ENCODE measurements at places on chromosomes 7 and 10.

- no peak for DNase-seq
Observed at GRCh38 chr7:133512560-133512959, 259.7 kb downstream of the EXOC4 start.

DNA sequence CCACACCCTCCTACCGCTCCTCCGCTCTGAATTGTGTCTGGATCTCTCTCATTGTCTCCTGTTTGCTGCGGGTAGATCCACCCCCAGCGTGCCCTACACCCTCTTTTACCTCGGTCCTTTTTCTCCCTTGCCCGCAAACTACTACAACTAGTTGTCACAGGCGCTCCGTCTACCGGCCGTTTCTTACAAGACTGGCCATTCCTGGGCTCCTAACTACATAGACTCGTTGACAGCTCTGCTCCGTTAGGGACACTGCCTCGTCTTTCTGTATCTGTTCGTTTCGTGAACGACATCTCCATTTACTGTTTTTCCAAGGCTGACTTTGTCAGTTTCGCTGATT is 786 bp downstream of the TAF3 start:
- no peak for DNase-seq

DNA sequence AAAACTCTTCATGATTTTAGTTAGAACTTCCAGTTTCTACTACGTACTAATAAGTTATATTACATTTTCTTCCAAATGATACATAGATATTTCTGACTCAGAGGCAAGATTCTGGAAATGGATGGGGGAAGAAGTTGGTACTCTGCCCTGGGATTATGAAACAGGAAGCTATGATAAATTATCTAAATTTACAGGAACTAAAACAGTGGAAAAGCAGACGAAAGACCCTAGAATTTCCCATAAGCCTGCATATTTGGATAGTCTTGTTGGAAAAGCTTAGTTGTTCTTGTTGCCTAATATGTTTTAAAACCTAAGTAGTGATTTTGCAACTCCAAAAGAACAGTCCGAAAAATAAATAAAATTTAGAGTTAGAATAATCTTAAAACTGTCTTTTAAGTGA is 21.8 kb downstream of the CFAP69 start:
- no peak for DNase-seq

- DNase-seq, result no peak
Observed at GRCh38 chr7:133961724-133962123, 165.4 kb upstream of the LRGUK start.

- no peak for DNase-seq
Observed at GRCh38 chr10:29651767-29652166, 17.0 kb upstream of the SVIL start.

DNA sequence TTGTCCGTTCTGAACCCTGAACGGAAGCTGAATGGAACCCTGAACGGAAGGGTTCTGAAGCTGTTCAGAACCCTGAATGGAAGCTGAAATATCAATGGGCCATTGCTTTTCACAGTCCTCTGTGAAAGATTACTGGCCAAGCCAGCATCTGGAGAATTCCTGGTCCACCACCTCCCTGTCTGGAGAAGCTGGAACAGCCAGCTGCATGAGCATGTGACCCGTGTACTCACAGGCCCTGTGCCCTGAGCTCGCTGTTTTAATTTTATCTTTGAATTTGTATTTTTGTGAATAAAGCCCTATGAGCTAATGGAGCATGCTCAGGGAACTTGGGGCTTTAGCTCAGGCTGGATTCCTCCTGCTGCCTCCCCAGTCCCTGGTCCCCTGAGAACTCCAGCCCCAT is 37.2 kb downstream of the HTRA1 start:
- DNase-seq, result no peak

- no peak for DNase-seq
Observed at GRCh38 chr7:28996836-28997235, 38.7 kb upstream of the TRIL start.

DNA sequence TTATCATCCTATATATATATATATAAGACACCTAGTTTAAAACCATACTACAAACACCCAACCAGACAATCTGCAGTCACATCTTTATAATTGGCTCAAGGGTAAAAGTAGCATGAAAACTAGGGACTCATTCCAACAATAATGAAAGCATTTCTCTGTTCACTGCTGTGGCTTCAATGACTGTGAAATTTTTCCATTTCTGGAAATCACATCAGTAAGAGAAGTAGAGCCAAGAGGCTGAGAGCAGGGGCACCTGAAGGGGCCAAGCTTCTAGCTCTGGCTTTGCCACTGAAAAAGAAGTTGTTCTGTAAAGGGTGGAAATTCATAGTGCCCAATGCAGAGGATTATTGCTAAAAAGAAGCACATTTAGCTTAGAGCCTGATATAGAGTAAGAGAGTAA is 158.6 kb upstream of the GLI3 start:
- DNase-seq, result peak; percentile 37

DNA sequence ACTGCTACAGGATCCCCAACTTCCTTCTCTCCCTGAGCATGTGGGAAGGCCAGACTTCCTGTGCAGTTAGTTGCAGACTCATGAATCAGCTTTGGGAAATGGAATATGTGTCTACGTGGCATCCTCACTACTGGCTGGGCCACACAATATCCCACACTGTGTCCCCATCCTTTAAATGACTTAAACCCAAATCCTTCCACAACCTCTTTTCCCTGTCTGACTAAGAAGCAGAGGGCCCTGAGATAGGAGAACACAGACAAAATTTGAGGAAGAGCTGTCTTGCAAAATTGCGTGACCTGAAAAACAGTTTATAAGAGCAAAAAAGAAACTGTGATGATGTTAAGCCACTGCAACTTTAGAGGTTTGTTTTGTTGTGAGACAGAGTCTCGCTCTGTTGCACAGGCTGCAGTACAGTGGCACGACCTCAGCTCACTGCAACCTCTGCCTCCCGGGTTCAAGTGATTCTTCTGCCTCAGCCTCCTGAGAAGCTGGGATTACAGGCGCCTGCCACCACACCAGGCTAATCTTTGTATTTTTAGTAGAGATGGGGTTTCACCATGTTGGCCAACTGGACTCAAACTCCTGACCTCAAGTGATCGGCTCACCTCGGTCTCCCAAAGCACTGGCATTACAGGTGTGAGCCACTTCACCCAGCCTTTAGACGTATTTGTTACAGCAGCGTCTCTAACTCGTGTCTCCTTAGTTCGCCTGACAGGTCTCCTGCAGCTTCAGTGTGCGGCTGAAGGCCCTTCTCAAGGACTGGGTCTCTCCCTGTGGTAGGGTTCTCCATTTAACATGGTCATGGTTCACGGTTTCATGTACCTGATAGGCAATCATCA is 46.9 kb upstream of the SFMBT2 start:
- DNase-seq, result no peak

GRCh38 chr10:78944723-78945312 is 123.9 kb upstream of the ZMIZ1 start:
- DNase-seq, result peak; percentile 88

DNA sequence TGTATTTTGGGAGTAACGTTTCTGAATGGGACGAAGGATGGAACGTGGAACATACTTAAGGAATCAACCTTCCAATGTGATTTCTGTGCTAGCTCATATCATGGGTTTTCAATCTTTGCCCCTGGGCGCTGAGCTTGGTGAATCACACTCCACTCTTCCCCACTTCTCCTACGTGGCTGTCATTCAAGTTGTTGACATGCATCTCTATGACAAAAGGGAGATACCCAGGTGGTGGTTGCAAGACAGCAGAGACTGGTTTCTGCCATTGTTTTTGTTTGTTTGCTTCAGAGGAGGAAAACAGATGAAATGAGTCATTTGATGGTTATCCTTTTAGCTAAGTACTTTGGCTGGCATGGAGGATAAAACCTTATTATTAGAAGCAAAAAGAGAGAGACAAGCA is 573.9 kb downstream of the GATA3 start:
- DNase-seq, result no peak

DNA sequence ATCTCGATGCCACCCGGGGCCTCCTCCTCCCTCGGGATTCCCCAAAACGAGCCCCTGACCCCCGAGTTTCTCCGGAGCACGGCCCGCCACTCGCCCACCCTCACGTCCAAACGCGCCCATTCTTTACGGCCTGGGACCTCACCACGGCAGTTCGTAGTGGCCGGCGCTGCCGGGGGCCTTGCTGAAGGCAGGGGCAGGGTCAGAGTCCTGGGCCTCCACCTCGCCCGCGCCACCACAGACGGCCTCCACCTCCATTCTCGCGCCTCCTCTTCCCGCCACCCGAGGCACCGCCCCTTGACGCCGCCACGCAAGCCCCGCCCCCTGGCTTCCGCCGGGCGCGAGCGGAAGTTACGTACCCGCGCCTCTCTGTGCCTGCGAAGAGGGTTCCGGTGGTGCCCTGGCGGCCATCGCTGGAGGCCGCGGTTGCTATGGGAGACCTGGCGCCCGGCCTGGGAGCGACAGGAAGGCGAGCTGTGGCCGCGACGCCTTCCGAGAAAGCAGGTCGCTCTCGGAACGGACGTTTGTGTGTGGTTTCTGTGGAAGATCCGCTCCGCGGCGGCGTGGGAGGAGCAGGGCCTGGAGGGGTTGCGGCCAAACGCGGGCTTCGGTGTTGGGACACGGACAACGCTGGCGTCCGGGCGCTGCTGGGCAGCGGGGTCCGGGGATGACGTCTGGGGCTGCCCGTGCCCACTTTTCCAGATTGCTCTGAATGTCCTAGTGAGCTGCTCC is at the start of gene RFC2:
Gene RFC2, minus strand, starts transcription at position 271 of the 729 bp plus-strand sequence. Its CDS starts 16 bp downstream, at position 255.
- peak; percentile 98 for DNase-seq

DNA sequence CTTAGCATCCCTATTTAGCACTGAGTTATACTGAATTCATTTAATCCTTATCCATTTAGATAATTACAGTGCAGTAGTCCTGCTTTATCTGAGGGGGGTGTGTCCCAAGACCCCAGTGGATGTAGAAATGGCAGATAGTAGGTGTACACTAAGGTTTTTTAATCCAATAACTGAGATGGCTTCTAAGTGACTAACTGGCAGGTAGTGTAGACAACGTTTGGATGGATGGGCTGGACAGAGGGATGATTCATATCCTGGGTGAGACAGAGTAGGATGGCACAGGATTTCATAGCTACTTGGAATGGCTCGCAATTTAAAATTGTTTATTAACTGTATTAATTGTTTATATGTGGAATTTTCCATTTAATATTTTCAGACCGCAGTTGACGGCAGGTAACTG is 295.6 kb downstream of the CCDC3 start:
- no peak for DNase-seq

DNA sequence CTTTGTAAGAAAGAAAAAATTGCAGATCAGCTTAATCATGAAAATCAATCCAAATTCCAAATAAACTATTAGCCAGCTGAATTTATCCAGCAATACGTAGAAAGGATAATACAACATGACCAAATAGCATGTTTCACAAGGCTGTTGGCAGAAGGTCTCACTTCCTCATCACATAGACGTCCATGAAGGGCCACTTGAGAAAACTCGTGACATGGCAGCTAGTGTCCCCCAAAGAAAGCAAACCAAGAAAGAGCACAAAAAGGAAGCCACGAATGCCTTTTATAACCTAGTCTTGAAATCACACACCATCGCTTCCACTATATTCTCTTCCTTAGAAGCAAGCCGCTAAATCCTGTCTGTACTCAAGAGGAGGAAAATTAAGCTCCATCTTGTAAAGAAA is 105.6 kb upstream of the NRBF2 start:
- DNase-seq, result no peak

GRCh38 chr10:15167411-15168290 is 842 bp downstream of the NMT2 start:
- peak; percentile 42 for DNase-seq

- DNase-seq, result no peak
Observed at GRCh38 chr10:92816091-92816531, 32.2 kb upstream of the EXOC6 start.

DNA sequence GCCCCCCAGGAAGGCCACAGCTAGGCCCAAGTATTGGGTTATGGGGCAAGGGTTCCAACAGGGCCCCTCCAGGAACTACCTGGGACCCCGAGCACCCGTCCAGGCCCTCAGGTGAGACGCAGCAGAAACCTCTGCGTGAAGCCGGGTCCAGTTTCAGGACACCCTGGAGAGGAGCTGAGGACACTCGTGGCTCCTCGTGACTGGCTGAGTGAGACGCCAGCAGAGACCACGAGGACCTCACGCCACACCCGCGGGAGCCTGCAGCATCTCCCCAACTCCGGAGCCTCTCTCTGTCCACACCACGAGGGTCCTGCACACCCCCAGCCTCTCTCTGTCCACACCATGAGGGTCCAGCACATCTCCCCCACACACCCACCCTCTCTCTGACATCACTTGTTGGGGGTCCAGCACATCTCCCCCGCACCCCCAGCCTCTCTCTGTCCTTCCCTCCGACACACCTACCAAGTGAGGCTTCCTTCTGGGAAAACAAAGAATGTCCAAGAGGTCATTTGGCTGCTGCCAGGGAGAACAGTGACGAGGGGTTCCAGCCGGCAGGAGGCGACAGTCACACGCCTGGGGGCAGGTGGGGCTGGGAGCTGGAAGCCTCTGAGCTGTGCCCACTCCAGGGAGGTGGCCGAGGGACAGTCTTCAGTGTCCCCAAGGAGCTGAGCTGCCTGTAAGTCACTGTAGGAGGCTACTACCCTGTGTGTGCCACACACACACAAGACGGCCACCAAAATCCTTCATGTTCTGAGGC is 46.1 kb upstream of the PPP2R2D start:
- DNase-seq, result no peak
